ENCODE measurements at places on chromosomes 16 and 17.
A peak's percentile ranks its signal among the peaks of the same experiment; 100 is the strongest.

- no peak for DNase-seq
These were observed 116.0 kb downstream of the RPTOR start for GRCh38 chr17:80660527-80661198.

- DNase-seq, result no peak
These were observed 690 bp downstream of the PITPNC1 start for GRCh38 chr17:67377488-67378453.

- DNase-seq, result no peak
These were observed 1.3 kb upstream of the MTSS2 start for GRCh38 chr16:70687102-70687511.

DNA sequence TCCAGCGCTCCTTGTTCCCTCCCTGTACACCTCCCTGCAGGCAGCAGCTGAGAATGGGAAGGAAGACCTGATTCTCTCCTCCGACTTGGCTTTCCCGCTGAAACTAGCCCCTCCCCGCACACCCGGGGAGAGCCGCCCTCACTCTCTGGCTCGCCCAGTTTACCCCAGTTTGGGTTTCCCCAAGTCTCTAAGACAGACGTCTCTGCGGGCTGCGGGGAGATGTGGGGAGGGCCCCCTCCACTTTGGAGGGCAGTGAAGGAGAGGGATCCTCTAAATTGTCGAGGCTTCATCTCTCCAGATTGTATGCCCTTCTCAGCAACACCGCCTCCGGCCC is 797 bp downstream of the GRB7 start:
- DNase-seq, result no peak

GRCh38 chr17:76671123-76671911 is 27.8 kb upstream of the ST6GALNAC1 start:
- peak; percentile 99 for DNase-seq

GRCh38 chr17:73797594-73798110 is 153.4 kb upstream of the SDK2 start:
- DNase-seq, result no peak

DNA sequence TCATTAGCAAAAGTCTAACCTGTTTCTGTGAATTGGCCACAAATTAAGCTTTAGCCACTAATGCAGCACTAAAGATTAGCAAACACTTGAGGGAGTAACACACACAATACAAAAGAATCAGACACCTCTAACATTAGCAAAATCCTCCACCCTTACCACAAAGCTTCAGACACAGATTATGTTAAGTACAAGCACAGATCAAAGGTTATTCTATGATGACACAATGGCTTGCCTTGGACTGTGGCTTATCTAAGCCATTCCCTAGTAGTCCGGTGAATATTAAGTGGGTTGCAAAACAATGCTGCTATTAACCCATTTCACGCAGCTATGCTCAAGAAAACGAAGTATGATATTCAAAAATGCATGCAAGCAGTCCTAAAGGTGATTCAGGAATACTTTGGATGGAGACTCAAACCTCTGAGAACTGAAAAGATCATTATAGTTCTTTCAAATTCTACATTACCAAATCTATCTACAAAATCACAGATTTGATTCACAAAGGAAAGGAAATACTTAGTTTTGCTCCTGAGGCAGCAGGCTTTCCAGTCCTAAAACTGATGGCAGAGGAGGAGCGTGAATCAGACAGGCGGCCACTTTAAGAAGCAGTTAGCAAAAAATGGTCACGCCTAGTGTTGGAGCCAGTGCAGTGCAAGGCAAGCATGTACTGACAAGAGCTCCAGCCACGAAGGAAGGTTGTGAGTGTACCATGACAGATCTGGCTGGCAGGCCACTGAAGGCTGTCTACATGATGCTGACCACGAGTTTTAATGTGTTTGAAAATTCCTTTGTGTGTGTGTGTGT is 67.2 kb downstream of the PARN start:
- no peak for DNase-seq

- DNase-seq, result no peak
These were observed 263.5 kb downstream of the ENGASE start for GRCh38 chr17:79338152-79338551.

GRCh38 chr17:7632492-7632894 is 2.6 kb downstream of the SHBG start:
- DNase-seq, result peak; percentile 55

- no peak for DNase-seq
These were observed 5.1 kb downstream of the RNF112 start for GRCh38 chr17:19415806-19416775.

DNA sequence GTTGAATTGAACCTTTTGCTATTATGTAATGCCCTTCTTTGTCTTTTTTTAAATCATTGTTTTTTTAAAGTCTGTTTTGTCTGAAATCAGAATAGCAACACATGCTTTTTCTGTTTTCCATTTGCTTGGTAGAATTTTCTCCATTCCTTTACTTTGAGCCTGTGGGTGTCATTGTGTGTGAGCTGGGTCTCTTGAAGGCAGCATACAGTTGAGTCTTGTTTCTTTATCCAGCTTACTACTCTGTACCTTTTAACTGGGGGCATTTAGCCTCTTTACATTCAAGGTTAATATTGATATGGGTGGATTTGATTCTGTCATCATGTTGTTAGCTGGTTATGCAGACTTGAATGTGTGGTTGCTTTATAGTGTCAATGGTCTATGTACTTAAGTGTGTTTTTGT is 292.0 kb downstream of the MAP2K4 start:
- DNase-seq, result no peak

DNA sequence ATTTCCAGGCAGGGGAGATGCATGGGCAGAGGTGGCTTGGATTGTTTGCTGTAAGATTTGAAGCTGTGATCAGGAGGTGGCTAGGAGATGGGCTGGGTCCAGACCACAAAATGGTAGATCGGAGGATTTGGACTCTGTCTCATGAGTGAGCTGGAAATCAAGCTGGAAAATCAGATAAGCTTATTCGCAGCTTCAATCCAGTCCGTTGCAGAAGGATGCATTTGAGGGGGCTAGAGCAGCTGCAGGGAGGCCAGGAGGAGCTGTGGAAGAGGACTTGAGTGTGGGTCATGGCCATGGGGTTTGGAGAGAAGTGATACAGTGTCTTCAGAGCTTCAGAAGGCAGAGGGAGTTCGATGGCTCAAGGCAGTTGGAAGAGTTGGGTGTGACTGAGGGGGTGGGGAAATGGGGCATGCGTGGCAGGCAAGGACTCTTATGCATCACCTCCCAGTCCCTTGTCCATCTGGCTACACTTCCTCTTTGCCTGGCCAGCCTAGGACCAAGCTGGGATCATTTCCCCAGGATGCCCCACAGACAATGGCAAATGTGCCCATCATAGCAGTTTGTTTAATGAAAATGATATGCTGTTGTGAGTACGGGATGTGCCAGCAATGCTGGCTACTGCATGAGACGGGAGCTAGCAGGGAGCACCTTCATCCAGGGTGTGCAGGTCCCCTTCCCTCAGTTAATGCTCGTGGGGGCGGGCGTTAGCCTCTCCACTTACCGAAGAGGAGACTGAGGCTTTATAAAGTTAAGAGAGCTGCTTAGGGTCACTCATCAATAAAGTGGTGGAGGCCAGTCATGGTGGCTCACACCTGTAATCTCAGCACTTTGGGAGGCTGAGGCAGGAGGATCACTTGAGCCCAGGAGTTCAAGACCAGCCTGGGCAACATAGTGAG is 20.6 kb downstream of the QPRT start:
- no peak for DNase-seq

DNA sequence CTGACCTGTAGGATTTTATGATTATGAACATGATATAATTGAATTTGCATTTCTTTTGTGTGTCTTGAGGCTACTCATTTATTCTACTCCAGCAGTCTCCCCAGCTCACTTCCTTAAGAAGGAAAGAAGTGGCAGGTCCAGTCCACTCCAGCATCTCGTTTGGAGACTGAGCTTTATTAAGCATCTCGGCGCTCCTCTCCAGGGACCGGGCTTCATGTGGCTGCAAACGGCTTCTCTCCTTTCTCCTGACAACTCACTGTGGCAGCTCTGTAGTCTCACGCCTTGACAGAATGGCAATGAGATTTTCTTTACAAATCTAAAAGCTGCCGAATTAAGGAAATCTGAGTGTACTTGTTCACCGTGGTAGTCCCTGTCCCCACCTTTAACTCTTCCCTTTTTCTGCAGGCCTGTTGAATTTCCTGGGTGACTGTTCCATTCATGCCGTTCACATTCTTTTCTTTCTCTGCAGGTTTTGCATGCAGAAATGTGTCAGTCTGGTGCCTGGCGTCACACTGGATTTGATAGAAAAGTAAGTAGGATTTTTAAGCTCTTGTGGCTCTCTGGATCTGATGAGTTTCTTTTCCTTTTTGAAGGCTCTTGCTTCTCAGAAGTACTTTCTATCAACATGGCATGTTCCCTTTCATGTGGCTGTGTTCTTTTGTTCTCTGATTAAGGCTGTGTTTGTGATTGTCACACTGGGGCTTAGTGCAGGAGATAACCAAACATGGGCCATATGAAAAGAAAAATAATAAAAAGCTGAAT is 200.5 kb upstream of the CHMP6 start:
- DNase-seq, result no peak

GRCh38 chr16:19186408-19186807 is 18.4 kb downstream of the SYT17 start:
- no peak for DNase-seq

GRCh38 chr17:7704601-7705268 is at the start of gene EFNB3:
TSS of gene EFNB3 (plus strand) at chr17:7705202. CDS start at chr17:7705599, 397 bp downstream.
- peak; percentile 65 for DNase-seq

DNA sequence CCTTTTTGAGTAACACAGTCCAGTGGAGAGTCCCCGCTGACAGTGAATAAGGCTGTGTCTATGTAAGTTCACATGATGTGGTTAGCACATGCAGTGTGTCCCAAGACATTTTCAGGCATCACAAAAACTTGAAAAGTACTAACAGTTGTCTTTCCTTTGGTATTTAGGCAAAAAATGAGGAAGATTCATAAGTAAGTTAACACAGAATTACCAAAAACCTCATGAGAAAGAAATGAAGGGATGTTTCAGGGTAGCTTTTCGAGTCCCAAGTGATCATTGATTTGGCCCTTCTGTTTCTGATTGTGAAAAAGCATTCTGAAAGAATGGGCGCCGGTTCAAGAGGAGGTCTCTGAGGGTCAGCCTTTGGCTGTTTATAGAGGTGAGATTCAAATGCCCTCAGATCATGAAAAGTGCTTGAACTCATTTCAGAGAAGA is 529 bp upstream of the ASPA start:
- DNase-seq, result no peak

DNA sequence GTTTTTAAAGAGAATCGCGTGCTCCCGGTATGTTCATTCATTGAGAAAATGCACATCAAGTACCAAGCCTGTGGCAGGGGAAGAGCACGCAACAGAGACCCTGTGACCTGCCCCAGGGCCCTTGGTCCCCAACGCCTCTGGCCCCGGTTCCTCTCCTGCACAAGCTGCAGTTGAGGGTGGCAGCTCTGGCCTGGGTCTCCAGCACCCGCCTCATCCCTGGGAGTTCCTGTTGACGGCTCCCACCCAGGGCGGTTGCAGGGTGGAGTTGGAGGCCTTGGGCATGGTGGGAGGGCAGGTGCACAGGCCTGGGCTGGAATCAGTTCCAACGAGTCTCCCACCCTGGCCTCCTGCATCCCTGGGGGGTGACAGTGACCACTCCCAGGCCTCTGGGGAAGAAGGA is 5.0 kb downstream of the NECAB2 start:
- DNase-seq, result no peak

DNA sequence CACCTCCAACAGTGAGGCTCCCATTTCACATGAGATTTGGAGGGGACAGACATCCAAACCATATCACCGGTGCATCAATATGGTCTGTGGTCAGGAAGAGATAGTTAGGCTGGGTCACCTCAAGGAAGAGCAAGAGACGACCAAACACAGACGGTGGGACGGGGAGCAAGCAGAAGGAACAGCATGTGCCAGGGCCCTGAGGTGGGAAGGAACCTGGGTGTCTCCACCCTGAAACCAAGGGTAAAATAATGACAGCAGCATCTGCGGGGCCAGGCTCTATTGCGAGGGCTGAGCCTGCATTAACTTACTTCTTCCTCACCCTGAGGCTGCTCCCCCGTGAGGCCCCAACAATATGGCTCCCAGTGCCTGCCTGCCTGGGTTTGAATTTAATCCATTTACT is 8.9 kb upstream of the PRSS21 start:
- DNase-seq, result no peak

GRCh38 chr17:16003841-16004240 is 4.2 kb downstream of the TTC19 start:
- no peak for DNase-seq

DNA sequence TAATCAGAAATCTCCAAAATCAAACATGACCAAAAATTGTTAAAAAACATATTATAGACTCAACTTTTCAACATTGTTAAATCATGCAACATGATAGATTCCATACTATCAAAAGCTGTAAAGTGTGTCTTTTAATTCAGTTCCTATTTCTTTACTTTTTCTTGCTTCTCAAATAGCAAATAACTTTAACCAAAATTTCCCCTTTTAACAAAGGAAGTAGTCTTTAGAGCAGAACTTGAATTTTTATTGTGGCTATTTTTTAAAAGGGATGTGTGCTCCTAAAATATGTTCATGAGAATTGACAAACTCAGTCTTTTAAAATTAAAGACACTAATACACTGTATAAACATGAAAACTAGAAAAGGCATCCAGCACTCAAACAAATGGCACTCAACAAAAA is 49.1 kb downstream of the SPAG9 start:
- no peak for DNase-seq

DNA sequence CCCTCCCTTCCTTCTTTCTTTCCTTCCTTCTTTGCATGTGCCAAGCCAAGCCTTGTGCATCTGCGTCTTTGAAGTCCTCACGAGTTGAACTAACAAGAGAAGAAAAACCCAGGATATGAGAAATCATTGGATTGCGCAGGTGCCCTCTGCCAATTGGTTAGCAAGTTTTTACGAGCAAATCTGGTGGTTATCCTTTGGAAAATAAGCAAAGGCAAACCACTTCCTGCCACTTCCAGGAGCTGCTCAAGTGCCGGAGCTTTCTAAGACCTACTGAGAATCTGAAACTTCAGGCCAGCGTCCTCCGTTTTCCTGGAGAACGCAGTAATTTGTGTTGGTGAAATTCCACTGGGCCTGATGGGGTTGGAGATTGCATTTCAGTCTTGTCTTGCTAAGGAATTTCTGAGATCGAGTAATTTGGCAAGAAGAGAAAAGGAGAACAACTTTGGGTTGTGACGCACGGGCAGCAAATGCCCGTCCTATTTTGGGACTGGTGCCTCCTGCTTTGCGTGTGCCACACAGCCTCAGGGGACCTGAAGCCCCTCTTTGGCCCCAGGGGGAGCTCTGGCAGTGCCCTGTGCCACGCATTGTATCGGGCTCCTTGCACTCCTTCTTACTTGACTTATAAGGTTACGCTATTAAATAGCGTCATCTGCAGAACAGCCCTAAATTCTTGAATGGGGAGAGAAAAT is 56.4 kb downstream of the CMIP start:
- no peak for DNase-seq

DNA sequence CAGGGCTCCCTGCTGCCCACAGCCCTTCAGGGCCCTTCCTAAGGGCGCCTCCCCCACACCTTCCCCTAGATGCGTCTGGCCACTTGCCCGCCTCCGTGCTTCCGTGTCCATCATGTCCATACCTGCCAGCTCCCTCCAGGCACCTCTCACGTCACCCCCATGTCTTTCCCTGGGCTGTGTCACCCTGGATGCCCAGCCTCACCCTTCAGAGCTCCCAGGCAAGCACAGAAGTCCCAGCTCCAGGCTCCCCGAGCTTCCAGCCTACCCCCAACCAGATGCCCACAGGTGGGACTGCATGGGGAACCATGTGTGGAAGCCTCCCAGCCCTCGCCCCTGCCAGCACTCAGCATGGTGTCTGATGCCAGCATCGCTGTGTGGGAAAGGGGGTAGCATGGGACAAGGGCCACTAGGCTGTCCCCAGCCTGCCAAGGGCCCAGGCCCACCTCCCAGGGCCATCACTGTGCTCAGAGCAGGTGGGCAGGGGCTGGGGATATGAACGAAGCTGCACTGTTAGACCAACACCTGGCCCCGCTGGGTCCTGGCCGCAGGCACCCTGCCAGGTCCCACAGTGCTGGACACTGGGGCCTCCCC is 1.9 kb upstream of the AXIN1 start:
- DNase-seq, result no peak

GRCh38 chr16:77290451-77291115 is 91.4 kb downstream of the SYCE1L start:
- no peak for DNase-seq
